ENCODE measurements at places on chromosomes 2 and 18.

GRCh38 chr2:171578127-171578803, 56.0 kb downstream of the CYBRD1 start:
- DNase-seq: no peak

GRCh38 chr2:154706660-154707059, 8.2 kb downstream of the KCNJ3 start:
- DNase-seq: no peak

DNA sequence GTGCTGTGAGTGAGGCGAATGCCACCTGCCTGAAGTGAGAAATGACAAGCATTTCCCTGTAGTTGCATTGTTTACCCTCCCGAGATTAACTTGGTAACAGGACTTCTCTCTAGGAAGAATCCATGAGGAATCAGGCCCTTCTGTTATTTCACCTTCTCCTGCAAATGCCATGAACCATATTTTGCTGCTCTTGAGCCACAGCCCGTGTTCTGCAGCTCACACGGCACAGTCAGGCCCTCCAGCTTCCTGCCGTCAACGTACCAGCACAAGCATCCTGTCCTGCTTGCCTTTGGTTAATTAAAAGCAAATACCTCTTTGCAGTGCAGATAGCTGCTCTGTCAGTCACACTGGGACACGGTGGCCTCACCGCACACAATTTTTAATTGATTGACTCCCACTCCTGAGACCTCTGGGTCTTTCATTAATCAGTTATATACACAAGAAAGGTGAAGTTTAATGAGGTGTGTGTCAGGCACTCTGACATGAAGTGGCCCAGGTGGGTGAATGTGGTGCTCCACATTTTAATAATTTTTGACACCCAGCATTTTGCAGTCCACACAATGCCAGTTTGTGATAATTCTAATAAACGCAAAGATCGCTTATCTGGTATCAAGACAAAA, 95.3 kb upstream of the ASB18 start:
- DNase-seq: no peak

DNA sequence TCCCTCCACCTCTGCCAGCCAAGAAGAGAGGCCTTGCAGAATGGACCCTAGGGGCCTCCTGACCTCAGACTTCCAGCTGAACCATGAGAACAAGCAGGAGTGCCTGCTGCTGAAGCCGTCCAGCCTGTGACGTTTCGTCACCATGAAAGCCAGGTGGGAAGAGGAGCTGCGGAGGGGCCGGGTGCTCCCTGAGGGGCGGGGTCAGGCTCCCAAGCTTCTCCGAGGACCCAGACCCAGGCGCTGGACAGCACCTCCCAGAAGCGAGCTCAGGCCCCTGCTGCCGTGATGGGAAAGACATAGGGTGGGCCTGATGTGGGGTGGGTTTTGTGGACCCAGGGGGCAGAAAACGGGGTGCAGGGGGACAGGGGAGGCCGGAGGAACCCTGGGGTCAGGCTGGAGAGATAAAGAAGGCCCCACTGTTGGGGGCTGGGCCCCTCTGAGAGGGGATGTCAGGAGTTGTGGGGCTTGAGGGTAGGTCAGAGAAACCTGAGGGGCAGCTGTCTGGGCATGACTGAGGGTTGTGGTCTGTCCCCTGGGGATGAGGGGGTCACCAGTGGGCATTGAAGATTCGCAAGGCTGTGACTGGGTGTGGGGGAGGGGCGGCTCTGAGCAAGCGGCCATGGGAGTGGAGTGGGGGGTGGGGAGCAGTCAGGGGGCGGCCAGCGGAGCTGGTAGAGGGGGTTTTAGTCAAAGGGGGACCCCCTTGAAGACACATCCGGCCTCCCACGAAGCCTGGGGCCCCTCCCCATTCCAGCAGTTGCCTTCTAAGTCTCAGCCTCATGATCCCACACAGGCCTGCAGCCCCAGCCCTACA, 73.4 kb upstream of the ODC1 start:
- DNase-seq: no peak

DNA sequence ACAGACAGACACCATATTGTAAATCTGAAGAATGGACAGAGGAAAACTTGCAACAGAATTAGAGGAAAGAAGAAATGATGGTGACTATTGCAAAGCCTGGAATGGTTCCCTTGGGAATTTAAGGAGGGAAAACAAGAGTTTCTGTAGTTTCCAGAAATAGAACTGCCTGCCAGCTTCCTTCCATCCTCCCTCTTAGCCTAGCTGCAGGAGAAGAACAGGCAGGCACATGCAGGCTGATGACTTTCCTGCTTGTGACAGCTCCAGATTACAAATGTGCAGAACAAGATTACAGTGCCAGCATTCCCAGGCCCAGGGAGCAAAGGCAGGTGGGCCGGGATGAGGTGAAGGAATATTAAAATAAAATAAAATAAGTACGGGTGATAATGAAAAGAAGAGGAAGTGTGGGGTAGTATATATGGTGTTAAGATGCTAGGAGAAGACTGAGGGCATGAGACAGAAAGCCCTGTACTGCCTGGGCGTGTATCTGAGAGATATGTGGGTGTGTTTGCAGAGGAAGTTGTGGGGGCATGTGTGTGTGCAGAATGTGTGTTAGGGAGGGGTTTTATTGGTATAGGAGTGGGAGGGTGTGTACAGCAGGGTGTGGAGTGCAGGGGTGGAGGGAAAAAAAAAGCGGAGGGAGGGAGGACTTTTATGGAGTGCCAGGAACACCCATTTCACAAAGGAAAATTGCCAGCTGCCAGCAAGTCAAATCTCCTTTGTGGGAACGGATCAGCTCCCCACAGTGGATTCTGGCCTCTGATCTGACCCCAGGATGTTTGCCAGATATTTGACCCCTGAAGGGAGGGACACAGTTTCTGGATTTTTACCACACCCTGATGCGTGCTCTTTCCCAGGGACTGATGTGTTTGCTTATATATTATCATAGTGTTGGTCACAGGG, 43.9 kb upstream of the NEMP2 start:
- no peak for DNase-seq
